Activated naive CD4-positive, alpha-beta T cell treated with Interleukin-2 at 50 U/mL for 16 hours (primary cell): ENCODE measurements at places on chromosomes 12 and 14.

DNA sequence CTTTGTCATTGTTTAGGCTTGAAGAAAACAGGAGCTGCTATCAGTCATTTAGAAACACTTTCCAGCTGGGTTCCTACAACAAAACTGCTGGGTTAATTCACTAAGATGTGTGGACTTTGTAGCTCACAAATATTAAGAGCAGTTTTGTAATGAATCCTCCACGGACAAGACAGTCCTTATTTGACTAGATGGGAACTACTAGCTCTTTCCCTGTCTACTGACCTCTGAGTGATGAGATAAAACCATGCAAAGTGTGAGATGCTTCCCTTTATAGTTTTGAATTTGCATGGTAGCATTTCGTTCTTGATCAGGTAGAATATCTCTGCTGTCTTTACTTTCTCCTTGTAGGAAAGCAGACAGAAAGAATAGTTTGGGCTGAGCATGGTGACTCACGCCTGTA is 72.9 kb upstream of the STXBP6 start:
- DNase-seq: no peak

DNA sequence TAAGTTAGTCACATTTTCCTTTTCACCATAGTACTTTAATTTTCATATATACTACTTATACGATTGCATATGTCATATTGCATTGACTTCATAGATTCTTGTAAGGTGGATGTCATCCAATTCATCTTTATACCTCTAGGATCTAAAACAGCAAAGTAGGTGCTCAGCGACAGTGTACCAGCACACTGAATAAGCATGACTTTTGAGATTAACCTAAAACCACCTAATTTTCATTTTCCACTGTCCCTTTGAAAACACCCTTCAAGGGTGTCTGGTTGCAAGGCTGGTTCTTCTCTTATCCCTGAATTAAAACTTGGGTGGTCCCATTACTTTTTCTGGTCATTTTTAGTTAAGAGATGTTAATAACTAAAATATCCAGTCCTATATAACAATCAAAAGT is 4.4 kb downstream of the GPR19 start:
- no peak for DNase-seq

- DNase-seq: no peak
These were observed 16.7 kb downstream of the MDM2 start for GRCh38 chr12:68824597-68825250.

- no peak for DNase-seq
These were observed 21.6 kb downstream of the SYNDIG1L start for GRCh38 chr14:74404435-74404834.
